Mesothelial cell of epicardium (in vitro differentiated cells): ENCODE measurements at places on chromosomes 7 and 10. TPM values are rescaled to one million over a fixed set of nuclear protein-coding genes. Genes with fewer than 3 reads are reported as not detected.

DNA sequence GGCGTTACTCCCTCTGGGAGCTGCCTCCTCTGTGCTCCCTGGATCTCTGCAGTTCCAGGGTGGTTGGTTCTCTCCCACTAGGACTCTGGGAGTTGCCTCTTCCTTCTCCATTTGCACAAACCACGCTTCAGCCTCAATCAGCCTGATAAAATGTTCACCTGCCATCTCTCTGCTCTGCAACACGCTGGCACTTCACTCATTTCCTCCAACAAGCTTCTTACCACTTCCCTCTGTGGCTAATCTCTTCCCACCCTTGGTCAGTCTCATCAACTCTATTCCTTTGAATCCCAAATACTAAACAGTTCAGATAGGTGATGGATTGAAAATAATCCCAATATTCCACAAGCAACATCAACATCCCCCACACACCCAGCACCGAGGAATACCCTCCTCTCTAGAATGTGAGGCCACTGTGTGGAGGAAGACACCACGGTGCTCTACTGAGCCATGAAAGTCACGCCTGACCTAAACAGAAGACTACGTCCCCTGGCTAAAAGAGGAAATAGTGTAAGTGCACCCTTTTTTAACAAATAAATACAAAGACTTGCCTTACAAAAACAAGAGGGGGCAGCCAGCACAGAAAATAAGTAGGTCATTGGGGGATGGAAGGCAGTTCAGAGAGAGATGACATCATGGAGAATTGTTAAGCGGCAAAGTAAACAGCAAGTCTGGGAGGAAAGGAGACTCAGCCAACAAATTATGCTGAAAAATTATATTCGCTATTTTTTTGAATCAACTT, 1.9 kb upstream of the FAM170B start:
- no peak for DNase-seq
- H3K4me3 ChIP-seq, result no peak overlapping the region
- H3K36me3 ChIP-seq, result no peaks in the 10 kb centered on the region
- H3K27me3 ChIP-seq, result peaks cover 44% of the 10 kb centered on the region
- no peak overlapping the region for H3K27ac ChIP-seq

DNA sequence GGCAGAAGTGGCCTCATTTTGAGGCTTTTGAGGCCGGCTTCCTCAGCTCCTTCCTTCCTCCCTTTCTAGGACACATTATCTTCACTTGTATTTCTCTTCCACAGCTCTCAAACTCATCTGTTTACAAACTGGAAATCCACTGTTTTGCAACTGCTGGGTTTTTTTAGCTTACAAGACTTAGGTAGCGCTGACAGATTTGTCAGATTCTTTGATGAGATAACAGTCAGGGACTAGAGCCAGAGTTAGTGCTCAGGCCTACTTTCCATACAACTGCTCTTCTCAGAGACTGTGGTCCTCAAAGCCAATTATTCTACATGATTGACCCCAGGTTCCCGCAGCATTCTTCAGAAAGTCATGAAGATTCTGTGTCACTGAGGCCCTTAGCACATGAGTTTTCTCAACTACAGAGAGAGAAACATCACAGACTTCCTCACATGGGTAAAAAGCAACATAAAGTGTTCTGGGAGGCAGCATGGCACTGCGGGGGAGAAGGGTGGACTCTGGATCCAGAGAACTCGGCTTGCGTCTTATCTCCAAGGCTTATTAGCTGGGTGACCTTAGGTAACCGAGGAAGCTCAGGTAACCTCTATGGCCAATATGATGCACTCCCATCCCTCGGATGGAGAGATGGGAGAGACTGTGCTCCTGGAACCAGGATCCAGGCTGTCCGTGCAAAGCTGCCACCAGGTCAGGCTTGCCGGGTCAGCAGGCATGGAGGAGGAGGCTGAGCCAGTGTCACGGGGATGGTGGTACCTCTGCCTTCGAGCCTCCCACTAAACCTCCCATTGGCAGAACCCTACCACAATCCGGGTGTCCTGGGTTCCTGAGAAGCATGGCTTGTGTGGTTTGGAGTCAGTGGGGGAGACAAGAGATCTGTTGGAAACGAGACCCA, 10.5 kb downstream of the DDC start:
- H3K27me3 ChIP-seq, result peaks cover 19% of the 10 kb centered on the region
- H3K27ac ChIP-seq, result no peak overlapping the region
- no peaks in the 10 kb centered on the region for H3K4me1 ChIP-seq
- H3K4me3 ChIP-seq, result no peak overlapping the region
- DNase-seq, result no peak

DNA sequence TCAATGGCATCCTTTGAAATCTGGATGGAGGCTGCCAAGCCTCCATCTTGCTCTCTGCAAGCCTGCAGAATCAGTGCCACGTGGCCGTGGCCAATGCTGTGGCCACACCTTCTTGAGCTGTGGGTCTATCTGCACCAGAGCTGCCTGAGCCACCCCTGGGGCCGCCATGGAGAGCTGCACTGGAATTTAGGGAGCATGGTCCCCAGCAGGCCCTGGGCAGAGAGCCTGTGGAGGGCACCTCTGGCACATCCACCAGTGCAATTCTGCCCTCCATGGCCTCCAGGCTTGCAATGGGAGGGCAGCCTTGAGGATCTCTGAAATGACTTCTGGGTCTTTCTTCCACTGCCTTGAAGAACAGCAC, 55.6 kb upstream of the NKX6-2 start:
- no peak overlapping the region for H3K27ac ChIP-seq
- H3K4me1 ChIP-seq, result no peaks in the 10 kb centered on the region
- peaks cover 34% of the 10 kb centered on the region for H3K27me3 ChIP-seq
- H3K4me3 ChIP-seq, result no peak overlapping the region
- no peak for DNase-seq

GRCh38 chr10:108982159-108982558, 941.2 kb downstream of the XPNPEP1 start:
- no peak for DNase-seq
- H3K27ac ChIP-seq, result no peak overlapping the region
- peaks cover 13% of the 10 kb centered on the region for H3K4me1 ChIP-seq
- H3K36me3 ChIP-seq, result no peaks in the 10 kb centered on the region
- H3K27me3 ChIP-seq, result peaks cover 4% of the 10 kb centered on the region

- no peaks in the 10 kb centered on the region for H3K4me1 ChIP-seq
- no peak overlapping the region for H3K27ac ChIP-seq
- no peak for DNase-seq
- no peak overlapping the region for H3K4me3 ChIP-seq
- H3K27me3 ChIP-seq, result no peaks in the 10 kb centered on the region
These were observed 54.7 kb upstream of the CHST3 start for GRCh38 chr10:71909399-71910083.

GRCh38 chr7:100629117-100629716, 12.1 kb downstream of the TFR2 start:
- no peak overlapping the region for H3K4me3 ChIP-seq
- DNase-seq, result no peak
- peaks cover 28% of the 10 kb centered on the region for H3K27me3 ChIP-seq
- no peak overlapping the region for H3K27ac ChIP-seq
- H3K36me3 ChIP-seq, result no peaks in the 10 kb centered on the region

DNA sequence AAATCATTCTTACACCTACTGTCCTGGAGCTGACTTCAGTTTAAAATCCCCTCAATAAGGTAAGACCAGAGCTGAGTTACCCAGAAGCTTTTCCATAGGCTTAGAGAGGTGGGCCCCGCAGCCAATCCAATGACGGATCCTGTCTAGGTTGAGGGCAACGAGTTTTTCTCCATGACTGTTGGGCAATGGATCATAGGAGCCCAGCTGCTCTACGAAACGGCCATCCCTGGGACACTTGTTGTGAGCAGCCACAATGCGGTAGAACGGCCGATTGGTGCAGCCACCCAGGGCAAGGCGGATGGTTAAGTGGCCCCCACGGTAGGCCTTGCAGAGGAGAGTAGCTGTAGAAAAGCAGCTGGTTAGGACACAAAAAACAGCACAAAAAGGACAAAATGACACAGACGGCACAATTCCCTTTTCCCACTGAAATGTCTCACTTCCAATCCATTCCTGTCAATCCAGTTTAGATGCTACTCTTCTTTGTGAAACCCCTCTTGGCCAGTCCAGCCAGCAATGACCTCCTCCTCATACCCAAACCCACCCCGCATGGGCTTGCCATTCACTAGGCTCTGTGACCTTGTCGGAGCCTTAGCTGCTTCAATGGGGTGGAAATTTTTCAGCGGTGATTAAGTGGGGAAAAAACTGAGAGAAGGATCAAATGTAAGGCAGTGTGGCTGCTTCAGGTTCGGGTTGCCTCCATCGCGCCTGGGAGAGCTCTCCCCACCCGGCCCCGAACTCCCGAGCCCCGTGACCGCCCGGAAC, 580 bp downstream of the MRPS16 start:
- peak overlapping the region; percentile 96 for H3K4me3 ChIP-seq
- peaks cover 5% of the 10 kb centered on the region for H3K36me3 ChIP-seq
- H3K27me3 ChIP-seq, result no peaks in the 10 kb centered on the region
- DNase-seq, result no peak

DNA sequence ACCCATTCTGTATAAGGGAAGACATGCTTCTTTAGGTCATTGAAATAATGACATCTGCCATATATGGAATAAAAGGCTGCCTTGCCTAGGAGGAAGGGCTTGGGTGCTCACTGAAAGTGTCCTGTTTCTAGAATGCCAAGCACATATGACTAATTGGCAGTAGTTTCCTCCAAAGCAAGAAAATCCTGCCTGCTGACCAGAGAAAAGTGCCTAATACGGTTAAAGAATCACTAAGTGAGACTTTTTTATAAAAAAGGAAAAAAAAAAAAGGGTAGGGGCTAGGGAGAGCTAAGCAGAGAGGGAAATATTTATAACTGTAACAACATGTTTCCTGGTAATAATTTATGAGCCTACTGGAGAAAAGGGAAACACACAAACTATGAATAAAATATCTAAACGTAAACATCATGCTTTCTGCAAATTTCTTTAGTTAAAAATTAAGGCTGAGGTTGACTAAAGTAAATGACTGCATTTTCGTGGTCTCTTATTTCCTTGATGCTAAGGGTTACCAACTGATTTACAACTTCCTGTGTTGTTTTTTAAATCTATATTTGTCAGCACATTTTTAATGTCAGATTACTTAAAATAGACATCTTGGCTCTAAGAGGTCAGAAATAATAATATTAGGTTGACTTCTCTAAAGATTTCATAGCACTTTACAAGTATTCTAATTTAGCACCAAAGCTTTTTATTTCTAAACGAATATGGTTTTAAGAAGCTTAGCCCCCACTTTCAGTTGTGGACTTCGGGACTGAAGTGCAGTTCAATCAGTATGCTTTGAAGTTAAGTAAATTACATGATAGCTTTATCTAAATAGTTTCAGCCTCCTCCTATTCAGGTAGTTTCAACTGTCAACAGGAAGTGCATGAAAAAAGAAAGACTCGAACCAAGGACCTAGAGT, 89.6 kb downstream of the CABCOCO1 start:
- peak overlapping the region; percentile 76 for H3K27ac ChIP-seq
- peaks cover 56% of the 10 kb centered on the region for H3K4me1 ChIP-seq
- no peak overlapping the region for H3K4me3 ChIP-seq
- no peaks in the 10 kb centered on the region for H3K36me3 ChIP-seq

DNA sequence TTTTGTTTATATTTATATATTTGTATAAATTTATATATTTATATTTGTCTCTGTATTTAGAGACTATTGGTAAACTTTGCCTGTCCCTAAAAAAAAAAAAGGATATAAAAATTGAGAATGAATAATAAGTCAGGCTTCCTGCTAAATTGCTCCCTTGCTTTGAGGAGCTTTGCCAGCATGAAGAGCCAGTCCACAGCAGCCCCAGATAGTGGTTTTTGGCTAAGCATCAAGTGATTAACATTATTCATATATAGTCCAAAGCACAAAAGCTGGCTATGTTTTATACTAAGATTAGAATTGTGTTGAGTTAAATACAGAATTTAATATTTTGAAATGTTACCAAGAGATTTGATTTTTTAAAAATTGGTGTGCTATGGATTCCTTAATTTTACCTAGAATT, 264.9 kb upstream of the FERD3L start:
- no peak for DNase-seq
- H3K36me3 ChIP-seq, result no peaks in the 10 kb centered on the region
- H3K27me3 ChIP-seq, result no peaks in the 10 kb centered on the region
- no peak overlapping the region for H3K27ac ChIP-seq

GRCh38 chr10:31958856-31959255, 30.2 kb upstream of the ARHGAP12 start:
- H3K4me3 ChIP-seq, result no peak overlapping the region
- peak overlapping the region; percentile 10 for H3K27ac ChIP-seq
- no peak for DNase-seq
- no peaks in the 10 kb centered on the region for H3K27me3 ChIP-seq

- H3K27ac ChIP-seq, result no peak overlapping the region
- H3K27me3 ChIP-seq, result peaks cover 5% of the 10 kb centered on the region
- DNase-seq, result no peak
- no peak overlapping the region for H3K4me3 ChIP-seq
- no peaks in the 10 kb centered on the region for H3K4me1 ChIP-seq
- no peaks in the 10 kb centered on the region for H3K36me3 ChIP-seq
These were observed 99.2 kb upstream of the MALRD1 start for GRCh38 chr10:18949391-18949790.

DNA sequence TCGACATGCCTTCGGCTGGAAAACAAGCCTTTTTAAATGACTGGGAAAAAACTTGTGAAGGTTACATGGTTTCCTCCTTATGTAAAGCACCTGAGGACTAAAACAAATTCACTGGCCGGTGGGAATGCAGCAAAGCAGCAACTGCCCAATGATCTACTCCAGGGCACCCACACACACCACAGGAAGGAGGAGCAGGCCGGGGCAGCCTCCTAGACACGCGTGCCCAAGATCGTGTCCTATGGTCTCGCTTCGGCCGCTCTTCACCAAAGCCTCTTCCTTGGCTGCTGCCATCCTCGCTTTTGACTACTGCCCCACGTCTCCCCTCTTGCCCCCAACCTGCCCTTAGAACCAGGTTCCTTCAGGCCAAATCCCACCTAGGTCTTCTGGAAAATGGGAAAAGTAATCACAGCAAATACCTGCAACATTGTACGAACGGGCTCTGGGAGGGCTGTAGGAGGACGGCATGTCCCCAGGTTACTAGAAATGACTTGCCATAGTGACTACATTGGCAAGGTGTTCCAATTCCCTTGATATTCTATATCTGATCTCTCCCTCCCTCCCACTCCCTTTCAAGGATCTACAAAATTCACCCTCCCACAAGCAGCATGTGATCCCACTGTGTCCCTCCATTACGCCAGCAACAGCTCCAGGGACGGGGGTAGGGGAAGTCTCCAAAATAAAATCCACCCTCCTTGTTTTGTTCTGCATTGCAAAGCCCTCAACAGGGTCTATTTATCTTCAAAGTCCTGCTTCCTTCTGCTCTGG, 84.9 kb downstream of the RNF216 start:
- no peaks in the 10 kb centered on the region for H3K27me3 ChIP-seq
- peaks cover 3% of the 10 kb centered on the region for H3K36me3 ChIP-seq
- peak overlapping the region; percentile 57 for H3K27ac ChIP-seq

DNA sequence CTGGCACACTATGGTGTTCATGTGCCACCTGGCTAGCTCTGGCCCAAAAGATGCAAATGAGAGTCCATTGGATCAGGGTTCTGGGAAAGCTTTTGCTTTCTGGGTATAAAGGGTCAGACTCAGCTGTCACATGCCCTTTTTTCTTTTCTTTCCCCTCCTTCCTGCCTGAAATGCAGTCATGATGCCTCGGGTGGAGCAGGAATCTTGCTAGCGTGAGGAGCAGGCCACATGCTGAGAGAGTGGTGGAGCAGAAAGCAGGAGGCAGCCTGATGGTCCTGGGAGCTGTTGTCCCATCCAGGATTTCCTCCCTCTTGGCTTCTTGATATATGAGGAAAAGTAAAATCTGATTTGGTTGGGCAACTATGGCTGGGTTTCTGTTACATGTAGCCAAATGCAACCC, 2.7 kb upstream of the LHPP start:
- no peaks in the 10 kb centered on the region for H3K36me3 ChIP-seq
- H3K4me1 ChIP-seq, result peaks cover 2% of the 10 kb centered on the region
- no peak for DNase-seq
- no peak overlapping the region for H3K4me3 ChIP-seq

Gene INA
- 1.1 to 1.2 TPM (median 1.2 TPM) in 3 replicates for total RNA-seq

Gene NFE2L3
- 11.8 to 12.9 TPM (median 12.3 TPM) in 3 replicates for total RNA-seq

Gene NRCAM
- total RNA-seq, result 5.0 to 6.2 TPM (median 5.7 TPM) in 3 replicates

Gene FOXI2
- not detected in 3 replicates for total RNA-seq
